ENCODE measurements at places on chromosomes 1 and 21. TPM values are rescaled to one million over a fixed set of nuclear protein-coding genes. Genes with fewer than 3 reads are reported as not detected.

- peaks cover 5% of the 10 kb centered on the region for H3K4me1 ChIP-seq
- H3K27me3 ChIP-seq: peaks cover 4% of the 10 kb centered on the region
- no peaks in the 10 kb centered on the region for H3K36me3 ChIP-seq
- no peak overlapping the region for H3K4me3 ChIP-seq
Observed at GRCh38 chr21:15679630-15680029, 50.2 kb upstream of the USP25 start.

GRCh38 chr1:19621274-19621950 lies 22.7 kb upstream of the NBL1 start:
- H3K36me3 ChIP-seq: peaks cover 28% of the 10 kb centered on the region
- H3K27me3 ChIP-seq: no peaks in the 10 kb centered on the region
- no peak for DNase-seq
- peaks cover 1% of the 10 kb centered on the region for H3K4me1 ChIP-seq
- H3K4me3 ChIP-seq: no peak overlapping the region

DNA sequence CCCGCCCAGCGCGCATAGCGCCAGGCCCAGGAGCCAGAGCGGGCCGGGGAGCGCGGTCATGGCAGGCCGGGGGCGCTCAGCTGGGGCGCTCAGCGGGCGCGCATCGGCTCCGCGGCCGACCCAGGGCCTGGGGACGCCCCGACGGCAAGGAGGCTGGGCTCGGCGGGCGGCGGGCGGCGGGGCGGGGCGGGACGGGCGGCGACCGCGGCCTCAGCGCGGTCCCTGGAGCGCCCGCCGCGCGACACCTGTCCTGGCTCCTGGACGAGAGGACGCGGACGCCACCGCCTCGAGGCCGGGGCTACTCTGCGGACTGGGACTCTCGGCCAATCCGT lies 273 bp downstream of the BMP8B start:
- DNase-seq: no peak
- H3K4me1 ChIP-seq: peaks cover 12% of the 10 kb centered on the region
- no peak overlapping the region for H3K27ac ChIP-seq
- H3K27me3 ChIP-seq: peaks cover 31% of the 10 kb centered on the region
- no peak overlapping the region for H3K4me3 ChIP-seq

GRCh38 chr1:206909161-206909882 lies 12.1 kb downstream of the IL24 start:
- H3K27ac ChIP-seq: no peak overlapping the region
- H3K27me3 ChIP-seq: peaks cover 11% of the 10 kb centered on the region
- H3K4me3 ChIP-seq: peak overlapping the region; percentile 34
- peaks cover 58% of the 10 kb centered on the region for H3K36me3 ChIP-seq

GRCh38 chr1:41915786-41916571 lies 2.7 kb downstream of the HIVEP3 start:
- DNase-seq: no peak
- peak overlapping the region; percentile 59 for H3K27ac ChIP-seq
- H3K27me3 ChIP-seq: peaks cover 19% of the 10 kb centered on the region
- peaks cover 6% of the 10 kb centered on the region for H3K36me3 ChIP-seq

DNA sequence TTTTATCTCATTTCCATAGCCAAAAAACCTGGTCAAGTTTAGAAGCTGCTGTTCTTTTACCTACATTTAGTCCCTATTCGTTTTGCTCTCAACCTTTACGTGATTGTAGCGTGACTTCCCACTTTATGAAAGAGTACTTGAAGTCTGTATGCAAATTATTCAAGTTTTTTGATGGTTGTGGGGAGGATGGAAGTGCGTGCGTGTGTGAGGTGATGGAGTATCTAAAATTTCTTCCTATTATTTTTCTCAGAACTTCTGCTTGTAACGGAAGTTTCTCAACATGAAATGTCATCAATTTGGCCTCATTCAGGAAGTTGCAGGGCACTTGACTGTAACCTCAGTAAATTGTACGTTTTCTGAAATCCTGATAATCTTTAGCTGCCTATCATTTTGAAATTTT lies 64.0 kb downstream of the SAMSN1 start:
- peaks cover 57% of the 10 kb centered on the region for H3K36me3 ChIP-seq
- DNase-seq: peak; percentile 24
- no peaks in the 10 kb centered on the region for H3K27me3 ChIP-seq
- H3K4me1 ChIP-seq: peaks cover 66% of the 10 kb centered on the region
- H3K4me3 ChIP-seq: peak overlapping the region; percentile 45
- peak overlapping the region; percentile 90 for H3K27ac ChIP-seq

GRIK3 gene
- total RNA-seq: not detected

GRCh38 chr1:202152399-202152798 lies 7.9 kb upstream of the ARL8A start:
- no peak for DNase-seq
- H3K4me3 ChIP-seq: no peak overlapping the region
- no peak overlapping the region for H3K27ac ChIP-seq
- peaks cover 38% of the 10 kb centered on the region for H3K4me1 ChIP-seq
- H3K27me3 ChIP-seq: no peaks in the 10 kb centered on the region

- DNase-seq: no peak
- H3K27me3 ChIP-seq: no peaks in the 10 kb centered on the region
- peaks cover 61% of the 10 kb centered on the region for H3K4me1 ChIP-seq
- H3K36me3 ChIP-seq: peaks cover 64% of the 10 kb centered on the region
- H3K4me3 ChIP-seq: peak overlapping the region; percentile 63
- H3K27ac ChIP-seq: peak overlapping the region; percentile 86
Observed at GRCh38 chr1:9657521-9658032, 6.0 kb downstream of the PIK3CD start.

GRCh38 chr1:71666609-71667008 lies 585.8 kb upstream of the ZRANB2 start:
- no peaks in the 10 kb centered on the region for H3K36me3 ChIP-seq
- no peaks in the 10 kb centered on the region for H3K27me3 ChIP-seq
- H3K4me1 ChIP-seq: no peaks in the 10 kb centered on the region
- no peak overlapping the region for H3K4me3 ChIP-seq
- DNase-seq: no peak

REN gene
- not detected for total RNA-seq
